Left kidney (tissue), 8 donors: ENCODE measurements at places on chromosomes 7 and 10. TPM values are rescaled to one million over a fixed set of nuclear protein-coding genes. Genes with fewer than 3 reads are reported as not detected.

GRCh38 chr10:132460691-132461090 is 63.7 kb downstream of the PWWP2B start:
- no peak for DNase-seq

Gene ZNF438
- polyA plus RNA-seq: 9.3 TPM

- peak; percentile 30 for DNase-seq
These were observed at the start of gene RELN for GRCh38 chr7:103989200-103989784. Gene RELN, minus strand, starts transcription at chr7:103989658. Its CDS starts 302 bp downstream, at chr7:103989356.

DNA sequence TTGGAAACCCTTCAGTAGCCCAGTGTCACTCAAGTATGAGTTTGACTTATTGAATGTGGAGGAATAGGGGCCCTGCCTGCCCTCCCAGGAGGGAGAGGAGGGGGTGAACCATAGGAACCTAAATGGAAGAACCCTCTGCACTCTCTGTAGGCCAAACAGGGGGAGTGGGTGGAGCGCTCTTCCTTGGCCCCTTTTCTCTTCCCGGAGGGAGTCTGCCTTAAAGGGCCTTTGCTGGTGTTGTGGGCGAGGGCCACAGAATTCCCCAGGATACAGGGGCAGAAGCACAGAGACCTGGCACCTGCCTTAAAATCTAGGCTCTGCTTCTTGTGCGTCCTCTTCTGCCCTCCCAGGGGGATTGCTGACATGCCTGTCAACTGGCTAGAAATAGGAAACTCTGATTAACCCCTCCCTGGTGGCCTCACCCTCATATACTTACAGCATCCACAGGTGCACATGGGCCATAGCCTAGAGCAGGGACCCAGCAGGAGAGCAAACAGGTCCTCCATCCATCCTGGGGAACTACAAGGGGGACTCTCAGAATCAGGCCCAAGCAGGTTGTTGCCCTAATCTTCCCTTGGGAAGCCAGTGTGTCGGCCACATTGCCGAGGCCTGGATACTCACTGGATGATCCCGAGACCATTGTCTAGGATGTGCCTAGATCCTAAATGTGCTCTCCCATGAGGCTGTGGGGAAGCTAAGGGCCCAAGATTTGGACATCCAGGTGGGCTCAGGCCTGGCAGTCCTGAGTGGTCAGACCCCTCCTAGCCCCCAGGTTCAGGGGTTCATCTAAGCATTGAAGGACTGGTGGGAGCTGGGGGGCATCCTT is 3.4 kb downstream of the TRIM8 start:
- no peak for DNase-seq

DNA sequence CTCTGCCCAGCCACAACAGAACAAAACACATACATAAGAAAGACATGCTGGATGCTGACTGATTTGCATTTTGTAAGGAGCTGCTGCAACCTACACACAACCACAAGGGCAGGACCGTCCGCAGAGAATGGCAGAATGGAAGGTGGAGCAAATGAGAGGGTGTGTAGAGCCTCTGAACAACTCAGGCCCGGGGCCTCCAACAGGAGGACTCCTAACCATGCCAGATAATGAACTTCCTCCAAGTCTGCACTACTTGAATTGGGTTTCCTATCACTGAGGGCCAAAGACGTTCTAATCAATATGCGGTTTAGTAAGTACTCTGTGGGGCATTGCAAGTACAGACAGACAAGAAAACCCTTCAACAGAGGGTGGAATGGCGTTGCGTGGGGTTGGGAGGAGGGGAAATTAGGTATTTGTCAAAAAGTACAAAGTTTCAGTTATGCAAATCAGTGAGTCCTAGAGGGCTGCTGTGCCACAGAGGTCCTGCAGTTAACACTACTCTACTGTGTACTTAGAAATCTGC is 14.6 kb downstream of the VOPP1 start:
- no peak for DNase-seq

Gene GIMAP6
- polyA plus RNA-seq: 13.8 TPM

GRCh38 chr10:60537697-60538096 is 148.0 kb upstream of the ANK3 start:
- DNase-seq: no peak

- no peak for DNase-seq
These were observed 389.0 kb upstream of the SORCS1 start for GRCh38 chr10:107553470-107553869.

DNA sequence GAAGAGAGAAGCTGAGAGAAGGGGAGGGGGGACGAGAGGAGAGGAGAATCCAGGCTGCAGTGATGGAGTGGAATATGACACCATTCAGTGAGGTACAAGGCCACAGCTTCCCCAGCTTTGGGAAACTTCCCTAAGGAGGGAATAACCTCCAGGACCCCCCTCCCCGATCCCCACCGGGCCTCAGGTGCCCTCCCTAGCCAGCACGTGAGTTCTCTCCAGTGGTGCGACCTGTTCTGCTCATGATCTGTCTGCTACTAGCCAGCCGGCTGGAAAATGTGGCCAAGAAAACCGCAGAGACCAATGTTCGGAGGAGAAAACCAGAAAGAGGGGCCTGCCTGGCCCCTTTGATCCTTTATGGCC is 39.9 kb upstream of the AGK start:
- peak; percentile 8 for DNase-seq

- no peak for DNase-seq
These were observed 151.0 kb upstream of the FRMD4A start for GRCh38 chr10:14481752-14482151.

- no peak for DNase-seq
These were observed 1.9 kb downstream of the GSTK1 start for GRCh38 chr7:143265017-143265693.

Gene VWDE
- 8.7 TPM for polyA plus RNA-seq

Gene C10orf105
- 0.18 TPM for polyA plus RNA-seq

Gene CFTR
- 11.3 TPM for polyA plus RNA-seq

Gene ATOH7
- polyA plus RNA-seq: 1.7 TPM

Gene PVRIG
- polyA plus RNA-seq: 9.7 TPM

DNA sequence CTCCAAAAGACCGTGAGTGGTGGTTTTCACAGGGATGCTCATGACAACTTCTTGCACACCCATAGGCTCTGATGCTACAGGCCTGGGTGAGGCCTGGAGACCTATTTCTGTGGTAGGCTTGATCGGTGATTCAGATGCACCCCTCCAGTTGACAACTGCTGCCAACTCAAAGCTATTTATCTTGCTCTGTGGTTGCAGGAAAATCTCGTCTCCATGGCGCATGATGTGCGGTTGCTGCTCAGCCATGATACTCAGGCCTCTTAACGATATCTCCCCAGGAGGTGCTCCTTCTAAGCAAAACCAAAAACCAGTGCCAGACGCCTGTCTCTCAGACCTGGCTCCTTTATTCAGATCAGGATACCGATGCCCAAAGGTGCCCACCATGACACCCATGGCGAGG is 31.4 kb downstream of the C10orf90 start:
- DNase-seq: no peak

GRCh38 chr10:121734589-121735045 is 136.4 kb upstream of the FGFR2 start:
- DNase-seq: peak; percentile 19

GRCh38 chr10:33298110-33298509 is 36.4 kb downstream of the NRP1 start:
- no peak for DNase-seq

Gene AGR2
- polyA plus RNA-seq: 60.8 TPM

- DNase-seq: no peak
These were observed 47.8 kb downstream of the BRI3 start for GRCh38 chr7:98329100-98329790.

Gene PIK3CG
- 2.7 TPM for polyA plus RNA-seq

GRCh38 chr10:48805411-48805810 is 120.7 kb downstream of the WDFY4 start:
- no peak for DNase-seq
